ENCODE measurements at places on chromosomes 7 and 10.

- no peak for DNase-seq
Measured at GRCh38 chr10:102230861-102231356, 4.8 kb downstream of the ELOVL3 start.

DNA sequence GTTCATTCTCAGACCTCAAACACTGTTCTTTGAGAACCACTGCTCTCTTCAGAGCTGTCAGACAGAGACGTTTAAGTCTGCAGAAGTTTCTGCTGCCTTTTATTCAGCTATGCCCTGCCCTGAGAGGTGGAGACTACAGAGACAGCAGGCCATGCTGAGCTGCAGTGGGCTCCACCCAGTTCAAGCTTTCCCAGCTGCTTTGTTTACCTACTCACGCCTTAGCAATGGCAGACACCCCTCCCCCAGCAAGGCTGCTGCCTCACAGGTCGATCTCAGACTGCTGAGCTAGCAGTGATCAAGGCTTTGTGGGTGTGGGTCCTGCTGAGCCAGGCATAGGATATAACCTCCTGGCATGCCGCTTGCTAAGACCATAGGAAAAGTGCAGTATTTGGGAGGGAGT is 80.5 kb upstream of the CYP2C9 start:
- no peak for DNase-seq

GRCh38 chr10:70497120-70497545 is 18.6 kb downstream of the PALD1 start:
- no peak for DNase-seq

DNA sequence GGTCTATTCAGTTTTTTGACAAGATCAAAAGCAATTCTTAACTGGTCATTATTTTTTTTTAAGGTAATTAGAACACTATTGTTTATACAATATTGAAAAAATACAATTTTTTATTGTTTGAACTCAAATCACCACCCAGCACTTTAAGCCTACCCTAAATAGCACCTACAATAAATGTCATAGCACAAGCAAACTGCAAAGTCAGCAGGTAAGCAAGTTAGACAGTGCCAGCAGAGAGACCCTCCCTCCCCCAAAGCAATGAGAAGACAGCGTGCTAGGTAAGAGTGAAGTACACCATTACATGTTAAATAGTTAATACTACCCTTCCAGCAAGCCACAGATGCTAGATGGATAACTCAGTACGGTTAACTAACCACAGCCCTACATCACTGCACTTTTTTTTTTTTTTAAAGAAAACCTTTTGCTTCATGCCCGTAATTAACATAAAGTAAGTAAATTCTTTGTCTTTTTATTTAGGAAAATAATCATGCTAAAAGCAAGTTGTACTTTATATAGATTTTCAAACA is 120.0 kb downstream of the UBE2H start:
- DNase-seq, result no peak

All from activated naive CD8-positive, alpha-beta T cell treated with anti-CD3 and anti-CD28 coated beads, Interleukin-2, amount 50 U/mL, for 16 hours (primary cell).